Activated T-cell treated with anti-CD3 and anti-CD28 coated beads for 4 hours (primary cell): ENCODE measurements at places on chromosomes 6 and 20.

GRCh38 chr6:56794421-56794820 is 151.7 kb upstream of the DST start:
- DNase-seq: no peak

DNA sequence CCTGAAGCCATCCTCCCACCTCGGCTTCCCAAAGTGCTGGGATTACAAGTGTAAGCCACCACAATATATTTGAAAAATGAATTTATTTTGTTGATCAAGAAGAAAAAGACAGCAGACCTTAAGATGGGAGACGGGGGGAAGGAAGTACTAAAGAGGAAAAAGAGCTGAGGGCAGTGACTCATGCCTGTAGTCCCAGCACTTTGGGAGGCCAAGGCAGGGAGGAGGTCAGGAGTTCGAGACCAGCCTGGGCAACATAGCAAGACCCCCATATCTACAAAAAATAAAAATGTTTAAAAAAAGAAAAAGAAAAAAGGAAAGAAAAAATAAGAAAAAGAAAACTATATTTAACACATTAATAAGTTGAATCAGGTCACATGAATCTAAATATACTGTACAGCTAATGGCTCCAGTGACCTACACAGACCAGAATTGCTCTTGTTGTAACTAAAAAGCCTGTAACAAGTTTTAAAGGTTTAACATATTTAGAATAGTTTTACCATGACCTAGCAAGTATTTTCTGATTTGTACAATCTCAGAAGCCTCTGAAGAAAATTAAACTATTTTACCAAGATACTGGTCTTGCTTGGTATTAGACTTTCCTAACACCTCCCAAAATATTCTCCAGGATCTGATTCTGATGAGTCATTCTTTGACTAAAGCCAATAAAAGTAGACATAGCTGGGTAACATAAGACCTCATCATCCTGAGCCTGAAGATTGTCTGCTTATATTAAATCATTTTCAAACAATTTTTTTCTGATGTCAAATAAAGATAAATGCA is 4.3 kb upstream of the AKIRIN2 start:
- DNase-seq: no peak

DNA sequence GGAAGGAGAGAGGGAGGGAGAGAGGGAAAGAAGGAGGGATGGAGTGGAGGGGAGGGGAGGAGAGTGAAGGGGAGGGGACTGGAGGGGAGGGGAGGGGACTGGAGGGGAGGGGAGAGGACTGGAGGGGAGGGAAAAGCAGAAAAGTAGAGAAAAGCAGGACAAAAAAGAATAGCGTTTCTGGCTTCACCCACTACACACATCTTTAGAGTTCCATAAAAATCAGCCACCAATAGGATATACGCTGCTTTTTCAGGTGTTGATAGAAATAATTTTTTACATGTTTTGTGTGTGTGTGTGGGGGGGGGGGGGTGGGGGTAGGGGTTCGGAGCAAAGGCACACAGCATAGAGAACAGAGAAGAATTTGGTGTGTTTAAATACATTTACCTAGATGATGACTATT is 1259.1 kb downstream of the EPHA7 start:
- no peak for DNase-seq

GRCh38 chr20:50646483-50646996 is 44.8 kb downstream of the RIPOR3 start:
- DNase-seq: no peak

DNA sequence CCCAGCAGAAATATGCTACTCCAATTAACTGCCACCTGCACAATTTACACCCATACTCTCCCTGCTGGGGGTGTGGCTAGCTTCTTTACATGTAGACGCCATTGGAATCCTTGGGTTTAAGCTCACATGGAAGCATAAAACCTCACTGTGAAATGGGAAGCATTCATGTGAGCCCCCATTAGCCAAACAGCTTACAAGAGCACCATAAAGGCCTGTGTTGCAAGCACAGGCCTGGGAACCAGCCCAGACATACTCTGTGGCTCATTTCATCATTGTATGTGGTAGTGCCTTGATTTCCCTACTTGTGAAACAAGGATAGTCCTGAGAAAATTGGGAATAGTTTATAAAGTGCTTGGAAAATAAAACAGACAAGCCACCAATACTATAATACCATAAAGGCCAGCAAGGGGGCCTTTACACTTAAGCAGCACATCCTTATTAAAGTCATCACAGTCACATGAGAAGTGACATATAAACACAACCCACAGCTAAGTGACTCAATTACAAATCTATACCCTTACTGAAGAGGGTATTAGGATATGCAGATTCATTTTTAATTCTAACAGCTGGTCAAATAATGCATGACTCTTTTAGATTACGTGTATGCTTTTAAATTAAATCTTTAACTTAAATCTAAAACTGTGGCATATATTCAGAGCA is 6.8 kb downstream of the ADNP start:
- no peak for DNase-seq

DNA sequence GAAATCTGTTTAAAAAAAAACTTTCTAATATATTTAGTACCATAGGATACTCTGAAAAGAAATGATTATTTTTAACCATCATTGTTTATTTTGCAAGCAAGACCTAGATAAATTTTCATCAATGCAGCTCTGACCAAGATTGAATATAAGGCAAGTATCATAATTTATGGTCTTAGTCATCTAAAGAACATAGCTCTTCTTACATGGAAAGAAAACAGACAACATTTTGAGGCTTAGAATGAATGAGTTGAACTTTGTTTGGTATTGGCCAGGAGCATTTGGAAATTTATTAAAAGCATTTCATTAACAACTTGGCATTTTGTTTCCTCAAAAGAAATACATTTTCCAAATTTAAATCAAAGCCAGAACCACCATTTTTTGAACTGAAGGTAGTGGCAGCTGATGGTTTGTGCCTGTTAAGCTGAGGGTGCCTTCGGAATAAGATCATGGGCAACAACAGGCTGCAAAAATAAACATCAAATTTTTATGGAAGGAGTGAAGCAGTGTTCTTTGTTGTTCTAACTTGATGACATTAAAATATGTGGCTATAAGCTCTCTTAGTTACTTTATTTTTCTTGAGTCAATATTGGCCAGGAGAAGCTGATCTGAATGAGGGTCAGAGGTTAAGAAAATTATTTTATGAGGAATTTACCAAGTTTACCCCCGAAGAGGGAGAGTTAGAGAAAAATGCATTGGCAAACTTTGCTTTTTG is 6.7 kb upstream of the ATXN1 start:
- no peak for DNase-seq

DNA sequence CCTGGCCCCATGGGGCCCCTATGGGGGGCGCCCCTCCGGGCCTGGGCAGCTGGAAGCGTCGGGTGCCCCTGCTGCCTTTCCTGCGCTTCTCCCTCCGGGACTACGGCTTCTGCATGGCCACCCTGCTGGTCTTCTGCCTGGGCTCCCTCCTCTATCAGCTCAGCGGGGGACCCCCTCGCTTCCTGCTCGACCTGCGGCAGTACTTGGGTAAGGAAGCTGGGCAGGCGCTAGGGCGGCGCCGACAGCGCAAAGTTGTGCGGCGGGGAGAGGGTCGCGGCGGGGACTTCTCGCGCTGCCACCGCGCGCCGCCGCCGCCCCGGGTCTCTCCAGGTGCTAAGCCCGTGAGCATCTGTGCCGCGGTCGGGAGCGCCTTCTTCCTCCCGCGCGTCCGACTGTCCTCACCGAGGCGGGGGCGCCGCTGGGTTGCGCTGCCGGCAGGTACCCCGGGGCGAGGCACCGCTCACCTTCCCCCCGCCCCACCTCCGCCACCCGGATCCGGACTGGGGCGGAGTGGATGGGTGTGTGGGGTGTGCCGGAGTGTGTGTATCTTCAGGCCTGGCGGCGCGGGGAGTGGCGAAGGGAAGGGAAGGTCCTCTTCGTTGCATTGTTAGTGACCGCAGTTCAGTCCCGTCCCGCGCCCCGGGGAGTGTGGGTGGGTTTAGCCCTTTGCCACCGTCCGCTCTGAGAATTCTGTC is 788 bp downstream of the UST start:
- peak; percentile 36 for DNase-seq

GRCh38 chr6:7621761-7622160 is 31.8 kb downstream of the SNRNP48 start:
- no peak for DNase-seq

GRCh38 chr6:5303682-5304081 is 42.4 kb downstream of the FARS2 start:
- DNase-seq: no peak

DNA sequence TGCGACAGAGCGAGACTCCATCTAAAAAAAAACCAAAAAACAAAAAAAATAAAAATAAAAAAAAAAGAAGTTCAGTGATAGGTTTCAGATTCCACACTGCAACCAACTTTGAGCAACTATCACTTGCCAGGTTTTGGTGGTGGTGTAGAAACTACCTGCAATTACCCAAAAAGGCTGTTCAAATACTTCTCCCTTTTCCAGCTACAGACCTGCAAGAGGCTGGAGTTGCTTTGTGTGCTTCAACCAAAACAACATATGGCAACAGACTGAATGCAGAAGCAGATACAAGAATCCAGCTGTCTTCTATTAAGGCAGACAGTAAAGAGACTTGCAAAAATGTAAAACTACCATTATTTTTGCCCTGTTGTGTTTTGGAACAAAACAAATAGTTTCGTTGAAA is 9.3 kb upstream of the BCAS1 start:
- no peak for DNase-seq

DNA sequence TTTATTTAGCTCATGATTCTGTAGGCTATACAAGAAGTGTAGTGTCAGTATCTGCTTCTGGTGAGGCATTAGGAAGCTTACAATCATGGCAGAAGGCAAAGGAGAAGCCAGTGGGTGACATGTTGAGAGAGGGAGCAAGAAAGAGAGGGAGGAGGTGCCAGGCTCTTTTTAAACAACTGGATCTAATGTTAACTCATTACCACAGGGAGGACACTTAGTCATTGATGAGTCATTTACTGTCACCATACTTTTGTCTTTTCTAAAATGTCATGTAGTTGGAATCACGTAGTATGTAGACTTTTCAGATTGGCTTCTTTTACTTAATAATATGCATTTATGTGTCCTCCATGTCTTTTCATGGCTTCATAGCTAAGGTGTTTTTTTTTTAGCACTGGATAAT is 58.1 kb downstream of the NUS1 start:
- no peak for DNase-seq

DNA sequence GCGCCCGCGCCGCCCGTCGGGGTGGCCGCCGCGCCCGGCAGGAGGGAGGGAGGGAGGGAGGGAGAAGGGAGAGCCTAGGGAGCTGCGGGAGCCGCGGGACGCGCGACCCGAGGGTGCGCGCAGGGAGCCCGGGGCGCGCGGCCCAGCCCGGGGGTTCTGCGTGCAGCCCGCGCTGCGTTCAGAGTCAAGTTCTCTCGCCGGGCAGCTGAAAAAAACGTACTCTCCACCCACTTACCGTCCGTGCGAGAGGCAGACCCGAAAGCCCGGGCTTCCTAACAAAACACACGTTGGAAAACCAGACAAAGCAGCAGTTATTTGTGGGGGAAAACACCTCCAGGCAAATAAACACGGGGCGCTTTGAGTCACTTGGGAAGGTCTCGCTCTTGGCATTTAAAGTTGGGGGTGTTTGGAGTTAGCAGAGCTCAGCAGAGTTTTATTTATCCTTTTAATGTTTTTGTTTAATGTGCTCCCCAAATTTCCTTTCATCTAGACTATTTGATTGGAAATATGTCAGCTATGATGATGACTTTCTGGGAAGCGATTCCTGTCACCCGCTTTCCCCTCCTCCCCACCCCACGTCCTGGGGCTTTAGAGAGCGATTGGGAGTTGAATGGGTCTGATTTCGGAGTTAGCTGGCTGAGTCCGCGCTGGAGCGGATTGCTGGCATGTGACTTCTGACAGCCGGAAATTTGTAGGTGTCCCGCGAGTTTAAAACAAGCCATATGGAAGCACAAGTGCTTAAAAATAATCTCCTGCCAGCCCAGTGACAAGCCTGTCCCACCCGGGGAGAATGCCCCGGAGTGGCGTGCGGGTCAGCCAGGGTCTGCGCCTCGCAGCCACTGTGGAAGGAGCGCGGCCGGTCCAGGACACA is 1.1 kb downstream of the ESR1 start:
- DNase-seq: no peak

DNA sequence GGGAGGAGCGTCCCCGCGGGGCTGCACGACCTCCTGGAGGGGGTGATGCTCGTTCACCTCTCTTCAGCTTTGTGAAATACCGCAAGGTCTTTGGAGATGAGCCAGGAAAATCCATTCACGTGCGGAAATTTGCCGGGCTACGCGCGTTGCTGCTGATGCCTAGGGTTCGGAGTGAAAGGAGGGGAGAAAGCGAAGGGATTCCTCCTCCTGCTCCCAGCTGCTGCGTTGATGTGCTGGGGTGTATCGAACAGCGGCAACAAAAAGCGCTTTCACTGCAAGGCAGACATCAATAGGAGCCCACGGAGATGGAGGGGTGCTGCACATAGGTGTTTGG is 391 bp upstream of the B3GAT2 start:
- DNase-seq: no peak

DNA sequence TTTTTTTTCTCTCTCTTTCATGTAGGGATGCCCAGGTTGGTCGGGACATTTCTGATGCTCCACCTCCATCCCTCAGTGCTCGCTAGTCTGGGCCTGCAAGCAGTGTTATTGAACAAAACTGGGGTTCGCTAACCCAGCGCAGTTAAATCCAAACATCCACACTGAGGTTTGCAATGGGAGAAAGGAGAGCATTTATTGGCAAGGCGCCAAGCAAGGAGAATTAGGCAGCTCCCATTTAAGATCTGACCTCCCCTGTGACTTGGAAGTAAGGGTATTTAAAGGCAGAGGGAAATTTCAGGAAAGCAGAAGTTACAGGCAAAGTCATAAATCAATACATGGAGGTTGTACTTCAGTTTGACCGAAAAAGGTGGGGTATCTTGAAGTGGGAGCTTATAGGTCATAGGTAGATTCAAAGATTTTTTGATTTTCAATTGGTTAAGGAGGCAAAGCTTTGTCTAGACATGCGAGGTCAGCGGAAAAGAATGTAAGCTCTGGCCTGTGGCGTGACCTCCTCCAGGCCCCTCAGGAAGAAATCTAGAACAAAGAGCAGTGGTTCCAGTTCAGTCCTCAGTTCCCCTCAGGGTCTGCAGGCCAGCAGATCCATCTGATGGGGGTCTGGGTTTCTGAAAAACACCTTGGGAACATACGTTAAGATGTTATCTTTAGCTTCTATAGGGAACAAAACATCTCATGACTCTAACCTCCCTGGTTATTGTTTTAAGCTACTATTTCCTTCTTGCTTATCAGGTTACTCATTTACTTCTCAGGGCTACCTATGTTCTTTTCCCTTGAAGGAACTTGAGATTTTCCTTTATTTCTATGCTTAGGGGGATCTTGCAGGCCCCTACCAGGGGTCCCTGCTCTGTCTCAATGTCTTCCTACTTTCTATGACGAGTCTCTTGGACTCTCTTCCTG is 66.0 kb upstream of the KIF16B start:
- DNase-seq: no peak

DNA sequence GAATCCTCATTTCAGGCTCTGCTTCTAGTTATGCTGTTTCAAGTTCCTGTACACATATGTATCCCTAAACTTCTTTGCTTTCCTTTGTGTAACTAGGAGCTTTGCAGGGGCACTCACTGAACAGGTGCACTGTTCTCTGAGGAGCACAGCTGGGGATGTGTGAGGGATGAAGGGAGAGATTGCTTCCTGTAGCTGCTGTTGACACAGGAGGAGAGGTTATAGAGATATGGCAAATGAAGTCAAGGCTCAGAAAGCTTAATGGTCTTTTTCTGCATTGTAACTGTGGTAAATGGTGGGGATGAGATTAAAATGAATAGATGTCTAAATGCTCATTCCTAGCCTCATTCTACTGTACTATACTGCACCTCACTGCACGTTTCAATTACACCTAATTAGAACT is 454.3 kb downstream of the BTBD3 start:
- DNase-seq: no peak
